ENCODE measurements at places on chromosomes 3 and 15. TPM values are rescaled to one million over a fixed set of nuclear protein-coding genes. Genes with fewer than 3 reads are reported as not detected.

The LXN gene
- total RNA-seq = 42.3 TPM

The CLRN1 gene
- total RNA-seq = not detected

The SPINT1 gene
- 143 TPM for total RNA-seq

The GNAT1 gene
- total RNA-seq = not detected

The IL12A gene
- not detected for total RNA-seq

Data from thyroid gland (tissue), 4 donors.